Hindlimb muscle (tissue), 1 donor: ENCODE measurements at places on chromosomes 2 and 18. TPM values are rescaled to one million over a fixed set of nuclear protein-coding genes. Genes with fewer than 3 reads are reported as not detected.

RFTN2 gene
- polyA plus RNA-seq = 13.2 TPM

HOXD12 gene
- polyA plus RNA-seq = not detected

ALPG gene
- not detected for polyA plus RNA-seq

ZEB2 gene
- 132 TPM for polyA plus RNA-seq

TMEM247 gene
- polyA plus RNA-seq = not detected

EMILIN2 gene
- 23.1 TPM for polyA plus RNA-seq

SLC16A14 gene
- polyA plus RNA-seq = 2.8 TPM

ALPI gene
- polyA plus RNA-seq = not detected

SOWAHC gene
- polyA plus RNA-seq = 6.5 TPM

BOK gene
- polyA plus RNA-seq = 69.5 TPM

TEX44 gene
- polyA plus RNA-seq = not detected

TTN gene
- polyA plus RNA-seq = 337 TPM

FANCL gene
- 24.6 TPM for polyA plus RNA-seq

IL37 gene
- not detected for polyA plus RNA-seq

CFAP65 gene
- not detected for polyA plus RNA-seq

ZC3H6 gene
- 7.1 TPM for polyA plus RNA-seq

SMC6 gene
- 40.3 TPM for polyA plus RNA-seq

IL1RN gene
- 1.9 TPM for polyA plus RNA-seq
